ENCODE measurements at places on chromosomes 2 and 18.

DNA sequence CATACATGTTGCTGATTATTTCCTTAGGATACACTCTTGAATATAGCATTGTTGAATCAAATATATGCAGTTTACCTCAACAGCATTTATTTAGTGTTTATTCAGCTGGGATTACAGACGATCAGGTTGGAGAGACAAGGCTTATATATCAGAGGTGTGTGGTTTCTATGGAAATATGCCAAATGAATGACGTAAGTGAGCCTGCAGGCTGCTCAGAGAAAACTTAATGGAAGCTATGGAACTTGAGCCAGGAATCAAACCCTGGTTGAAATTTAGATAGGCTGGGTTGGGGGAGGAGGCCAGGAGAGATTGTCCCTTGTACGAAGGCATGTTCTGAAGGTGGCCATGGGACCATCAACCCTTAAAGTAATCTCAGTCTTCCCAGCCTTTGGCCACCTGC lies 79.5 kb downstream of the INPP4A start:
- no peak for DNase-seq

- no peak for DNase-seq
Measured at GRCh38 chr2:152410165-152410597, 75.2 kb downstream of the FMNL2 start.

DNA sequence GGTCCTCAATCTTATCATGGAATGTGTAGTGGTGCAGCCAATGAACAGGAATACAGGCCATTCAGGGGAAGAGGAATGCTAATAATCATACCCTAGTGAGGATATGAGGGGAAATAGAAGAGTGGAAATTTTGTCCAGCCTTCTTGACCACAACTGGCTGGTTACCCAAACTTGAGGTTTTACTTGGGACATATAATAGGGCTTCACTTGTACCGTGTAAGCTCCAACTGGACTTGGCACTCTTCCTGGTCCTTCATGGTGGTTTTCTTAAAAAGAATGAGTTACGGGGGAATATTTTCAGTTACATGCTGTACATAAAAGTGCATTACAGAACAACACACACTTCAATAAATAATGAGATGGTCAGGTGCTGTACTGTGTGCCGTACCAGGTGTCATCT lies 234.9 kb upstream of the RASGRP3 start:
- DNase-seq = no peak

DNA sequence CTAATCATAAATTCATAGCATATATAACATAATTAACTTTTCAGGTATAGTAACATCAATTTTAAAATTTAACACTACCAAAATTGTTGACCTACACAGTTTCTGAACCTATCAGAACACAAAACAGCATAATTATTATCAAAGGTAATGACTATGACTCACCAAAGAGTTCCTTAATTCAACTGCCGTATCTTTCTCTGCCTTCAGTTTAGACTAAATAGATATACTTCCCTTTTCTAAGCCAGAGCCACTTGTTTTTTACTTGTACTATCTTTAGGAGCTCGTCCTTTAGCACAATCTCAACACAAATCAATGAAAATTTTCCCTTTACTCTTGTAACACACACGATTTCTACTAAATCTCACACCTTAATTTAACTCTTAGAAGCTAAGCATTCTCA lies 54.4 kb downstream of the CCDC88A start:
- DNase-seq = no peak

GRCh38 chr2:190504912-190505311 lies 29.6 kb downstream of the NEMP2 start:
- no peak for DNase-seq

GRCh38 chr2:234375176-234375880 lies 121.6 kb downstream of the ARL4C start:
- no peak for DNase-seq

DNA sequence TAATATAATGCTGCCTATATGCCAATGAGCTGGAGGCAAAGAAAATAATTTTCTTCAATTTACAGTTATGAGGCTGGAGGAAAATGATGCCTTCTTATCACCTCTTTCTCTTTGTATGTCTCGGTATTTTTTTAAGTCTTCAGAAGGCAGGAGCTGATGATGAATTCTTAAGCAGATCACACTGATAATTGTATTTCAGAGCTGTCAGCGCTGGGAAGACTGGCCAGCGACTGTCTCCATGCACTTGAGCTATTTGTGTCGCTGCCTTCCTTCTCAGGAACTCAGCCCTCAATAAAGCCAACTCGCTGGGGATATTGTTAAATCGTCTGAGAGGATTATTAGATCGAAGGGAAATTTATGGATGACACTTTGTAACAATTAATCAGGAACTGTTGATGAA lies 40.3 kb downstream of the PTGR3 start:
- no peak for DNase-seq

DNA sequence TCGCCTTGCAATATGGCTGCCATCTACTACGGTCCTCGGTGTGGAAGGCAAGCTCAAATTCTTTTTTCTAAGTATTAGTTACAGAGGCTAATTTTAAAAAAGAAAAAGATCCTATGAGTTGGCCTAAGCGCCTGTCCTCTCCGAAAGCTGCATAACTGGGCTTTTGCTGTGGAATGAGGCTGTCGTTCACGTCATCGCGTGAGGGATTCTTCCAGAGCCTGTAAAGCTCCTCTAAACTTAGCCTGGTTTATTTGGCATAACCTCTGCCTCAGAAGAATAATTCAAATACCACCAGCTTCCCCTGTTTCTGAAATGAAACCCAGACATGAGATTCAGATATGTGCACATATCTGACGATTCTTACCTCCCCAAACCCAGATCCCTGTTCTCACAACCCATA lies 187.4 kb downstream of the DNER start:
- DNase-seq = no peak

DNA sequence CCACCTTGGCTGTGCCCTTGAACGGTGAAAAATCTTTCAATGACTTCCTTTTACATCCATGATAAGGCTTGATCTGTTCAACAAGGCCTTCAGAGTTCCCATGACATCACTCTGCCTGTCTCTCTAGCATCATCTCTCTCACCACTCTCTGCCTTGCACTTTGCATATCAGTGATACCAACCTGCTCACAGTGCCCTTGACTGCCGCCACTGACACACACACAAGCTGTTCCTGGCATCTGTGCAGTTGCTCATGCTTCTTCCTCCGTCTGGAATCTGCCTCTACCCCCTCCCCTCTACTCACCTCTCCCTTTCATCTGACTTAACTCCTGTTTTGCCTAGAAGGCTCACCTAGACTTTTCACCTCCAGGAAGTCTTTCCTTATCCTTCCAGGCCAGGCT lies 79.1 kb upstream of the SEC11C start:
- DNase-seq = no peak

DNA sequence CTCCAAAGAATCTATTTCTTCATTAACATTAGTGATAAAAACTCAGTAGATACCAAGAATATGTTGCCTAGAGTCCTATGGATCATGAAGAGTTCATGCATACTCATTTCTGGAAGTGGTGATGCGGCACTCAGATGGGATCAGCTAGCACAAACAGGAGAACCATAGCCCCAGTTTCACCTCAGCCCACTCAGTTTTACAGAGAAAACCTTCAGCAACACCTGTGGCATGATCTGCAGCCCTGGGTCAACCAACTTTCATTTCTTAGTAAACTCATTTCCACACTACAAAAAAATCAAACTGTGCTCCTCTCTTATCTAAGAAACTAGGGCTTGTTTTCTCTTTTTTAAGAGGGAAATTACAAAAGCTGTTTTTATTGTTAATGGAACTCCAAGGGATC lies 569.4 kb downstream of the CCDC85A start:
- DNase-seq = no peak

DNA sequence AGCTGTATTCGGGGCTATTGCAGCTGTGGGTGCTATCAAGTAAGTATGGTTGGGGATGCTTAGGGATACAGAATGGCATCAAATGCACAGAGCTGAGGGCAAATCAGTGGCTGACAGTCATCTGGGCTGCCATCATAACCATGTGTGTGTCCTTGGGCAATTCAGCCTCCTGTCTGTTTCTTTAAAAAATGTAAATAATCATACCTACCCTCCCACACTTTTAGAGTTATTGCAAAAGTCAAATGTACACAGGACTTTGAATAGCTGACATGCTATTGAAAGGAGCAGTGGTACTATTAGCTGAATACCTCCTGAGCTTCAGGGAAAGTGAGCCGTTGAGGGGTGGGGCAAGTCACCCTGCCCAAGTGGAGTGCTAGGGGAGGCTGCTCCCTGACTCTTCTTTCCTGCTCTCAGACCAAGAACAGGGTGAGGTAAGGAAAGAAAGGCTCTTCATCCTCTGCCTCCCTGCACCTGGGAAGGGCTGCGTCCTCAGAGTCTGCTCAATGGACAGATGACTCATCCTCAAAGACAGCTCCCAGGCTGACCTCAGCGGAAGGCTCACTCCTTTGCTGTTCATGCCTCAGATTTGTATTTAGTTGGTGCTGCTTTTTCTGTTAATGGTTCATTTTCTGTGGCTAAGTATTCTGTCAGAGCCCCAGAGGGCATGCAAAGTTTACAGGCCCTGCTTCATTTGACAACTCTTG lies 54.9 kb upstream of the BZW1 start:
- DNase-seq = no peak

DNA sequence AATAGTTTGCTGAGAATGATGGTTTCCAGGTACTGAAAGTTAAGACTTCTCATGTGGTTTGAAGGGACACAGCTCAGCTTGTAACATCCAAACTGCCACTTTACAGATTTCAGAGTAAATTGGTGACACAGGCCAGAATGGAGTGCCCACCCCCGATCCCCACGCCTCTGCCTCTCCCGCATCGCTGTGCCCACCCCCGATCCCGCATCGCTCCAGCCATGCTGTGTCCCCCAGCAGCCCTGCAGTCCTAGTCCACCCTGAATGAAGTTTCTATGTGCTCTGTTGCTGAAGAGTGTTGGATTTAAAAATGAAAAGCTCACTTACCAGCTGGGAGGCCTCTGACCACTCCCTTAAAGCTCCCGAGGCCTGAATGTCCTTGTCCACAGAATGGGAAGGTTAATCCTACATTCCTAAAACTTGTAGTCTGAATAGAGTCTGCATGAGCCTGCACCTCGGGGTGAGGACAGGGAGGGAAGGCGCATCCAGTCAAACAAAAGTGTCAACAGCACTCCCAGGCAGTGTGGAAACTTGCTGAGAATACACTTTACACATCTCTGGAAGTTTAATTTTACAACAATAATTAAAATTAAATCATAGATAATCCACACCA lies 176.4 kb upstream of the ID2 start:
- no peak for DNase-seq

- no peak for DNase-seq
Measured at GRCh38 chr2:65055422-65056214, 598 bp upstream of the CEP68 start.
